ENCODE measurements at places on chromosomes 5 and 9.

DNA sequence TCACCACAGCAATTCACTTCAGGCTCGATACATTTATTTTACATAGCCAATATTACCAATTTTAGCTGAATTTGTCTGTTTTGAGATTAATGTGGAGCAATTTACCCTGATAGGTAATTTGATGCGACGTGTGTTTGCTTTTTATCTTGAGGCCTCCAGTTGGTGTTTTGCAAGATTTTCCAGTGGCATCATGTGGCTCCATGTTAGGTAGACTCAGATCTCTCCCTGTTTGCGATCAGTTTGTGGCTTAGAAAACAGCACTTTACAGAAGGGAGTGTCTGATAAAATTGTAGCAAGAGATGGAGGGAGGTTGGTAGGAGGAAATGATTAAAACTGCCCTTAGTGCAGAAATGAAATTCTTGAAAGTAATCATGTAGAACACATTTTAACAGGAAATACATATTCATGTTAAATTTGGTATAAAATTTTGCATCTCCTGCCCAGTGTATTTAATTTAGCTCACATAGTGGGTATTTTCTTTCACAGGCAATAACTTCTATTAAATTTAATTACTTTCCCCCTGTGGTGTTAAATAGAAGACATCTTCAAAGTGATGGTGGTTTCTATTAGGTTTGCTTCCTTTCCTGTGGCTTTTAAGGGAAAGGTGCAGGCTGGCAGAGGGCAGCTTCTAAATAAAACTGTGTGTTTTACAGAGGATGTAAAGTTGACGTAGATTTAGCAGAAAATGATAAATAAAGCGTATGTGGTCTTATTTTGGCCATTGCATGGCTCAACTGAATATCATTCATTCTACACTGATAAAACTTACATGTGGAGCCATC lies 135.8 kb downstream of the KDM4C start:
- DNase-seq: no peak

- no peak for DNase-seq
Measured at GRCh38 chr5:175714479-175715085, 56.7 kb downstream of the HRH2 start.

DNA sequence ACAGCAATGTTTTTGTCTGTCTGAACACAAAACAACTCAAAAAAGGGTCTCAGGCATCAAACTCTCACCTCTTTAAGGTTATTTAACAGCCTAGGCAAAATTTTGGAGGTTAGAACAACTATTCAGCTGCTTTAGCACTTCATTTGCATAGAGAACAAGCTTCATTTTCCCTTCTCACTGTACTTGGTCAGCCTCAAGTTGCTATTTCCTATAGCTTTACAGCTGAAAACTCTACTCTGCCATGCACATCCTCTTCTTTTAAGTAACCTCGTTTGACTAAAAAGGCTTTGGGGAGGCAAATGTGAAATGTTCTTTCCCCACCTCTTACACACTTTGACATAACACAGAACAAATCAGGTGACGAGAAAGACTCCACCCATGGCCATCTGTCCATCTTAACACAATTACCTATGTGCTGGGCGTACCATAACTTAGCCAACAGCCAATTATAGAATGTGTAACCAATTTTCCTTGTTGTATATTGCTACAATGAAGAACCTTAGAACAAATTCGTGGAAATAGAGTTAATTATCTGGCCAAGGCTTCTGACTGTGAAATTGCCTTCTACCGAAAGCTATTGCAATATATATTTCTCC lies 195.7 kb downstream of the DCP2 start:
- DNase-seq: no peak

DNA sequence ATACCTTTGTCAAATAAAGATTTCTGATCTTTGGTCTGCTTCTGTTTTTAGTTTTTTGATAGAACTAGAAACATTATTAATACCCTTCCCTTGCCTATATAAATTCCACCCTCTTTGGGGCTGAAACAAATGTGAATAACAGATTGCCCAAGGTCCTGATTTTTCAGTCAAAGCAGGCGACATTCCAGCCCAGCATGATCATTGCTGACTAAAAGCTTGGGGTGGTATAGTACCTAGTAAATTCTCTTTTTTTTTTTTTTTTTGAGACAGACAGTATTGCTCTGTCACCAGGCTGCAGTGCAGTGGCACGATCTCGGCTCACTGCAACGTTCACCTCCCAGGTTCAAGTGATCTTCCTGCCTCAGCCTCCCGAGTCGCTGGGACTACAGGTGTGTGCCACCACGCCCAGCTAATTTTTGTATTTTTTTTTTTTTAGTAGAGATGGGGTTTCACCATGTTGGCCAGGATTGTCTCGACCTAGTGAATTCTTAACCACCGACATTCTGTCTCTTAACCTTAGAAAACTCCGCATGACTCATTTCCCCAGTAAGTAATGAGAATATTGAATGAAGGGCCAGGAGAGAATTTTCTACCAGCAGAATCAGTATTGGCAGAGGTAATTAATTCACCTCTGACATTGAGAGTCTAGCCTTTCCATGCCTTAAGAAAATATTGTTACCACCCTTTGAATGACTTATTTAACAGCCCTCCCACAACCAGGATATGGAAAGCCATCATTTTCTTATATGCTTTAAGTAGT lies 226.4 kb downstream of the GNA14 start:
- no peak for DNase-seq

Data from omental fat pad (tissue), 4 donors.